Effector CD8-positive, alpha-beta T cell (primary cell): ENCODE measurements at places on chromosomes 7 and 10.

DNA sequence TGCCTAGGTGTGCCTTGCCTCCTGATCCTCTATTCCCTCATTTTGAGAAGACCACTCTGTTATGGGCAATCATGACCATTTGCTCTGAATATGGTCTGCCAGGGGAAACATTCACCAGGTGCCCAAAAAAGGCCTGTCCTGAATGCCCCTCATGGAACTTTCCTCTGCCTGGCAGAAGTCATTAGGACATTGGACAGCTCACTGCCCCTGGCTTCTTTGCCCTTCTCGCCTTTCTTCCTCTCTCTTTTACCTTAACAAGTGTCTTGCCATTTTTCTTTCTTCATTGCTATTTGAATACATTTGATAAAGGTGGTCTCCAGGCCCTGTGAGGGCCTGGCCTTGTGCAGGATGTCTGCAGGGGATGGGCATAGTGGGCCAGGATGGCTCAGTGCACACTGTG lies 20.3 kb downstream of the MBL2 start:
- no peak for DNase-seq

GRCh38 chr10:128051548-128051947 lies 74.7 kb downstream of the MKI67 start:
- no peak for DNase-seq

GRCh38 chr7:54811041-54811845 lies 52.2 kb upstream of the SEC61G start:
- DNase-seq = no peak

DNA sequence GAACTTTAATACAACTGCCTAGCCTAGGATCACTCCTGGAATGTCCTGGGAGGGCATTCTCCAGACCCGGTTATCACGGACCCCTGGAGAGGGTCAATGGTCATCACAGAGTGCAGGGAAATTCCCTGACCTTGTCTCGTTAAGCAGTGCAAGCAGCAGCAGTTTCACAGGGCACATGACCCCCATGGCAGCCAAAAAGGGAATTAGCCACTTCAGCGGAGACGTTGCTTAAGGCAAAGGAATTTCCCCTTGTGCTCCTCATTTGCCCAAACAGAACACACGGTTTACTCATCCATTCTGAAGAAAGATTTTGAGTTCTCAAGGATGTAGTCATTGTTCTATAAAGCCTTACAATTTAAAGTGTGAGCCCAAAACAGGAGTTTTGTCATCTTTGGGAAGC lies 260.3 kb downstream of the SNX13 start:
- DNase-seq = no peak

DNA sequence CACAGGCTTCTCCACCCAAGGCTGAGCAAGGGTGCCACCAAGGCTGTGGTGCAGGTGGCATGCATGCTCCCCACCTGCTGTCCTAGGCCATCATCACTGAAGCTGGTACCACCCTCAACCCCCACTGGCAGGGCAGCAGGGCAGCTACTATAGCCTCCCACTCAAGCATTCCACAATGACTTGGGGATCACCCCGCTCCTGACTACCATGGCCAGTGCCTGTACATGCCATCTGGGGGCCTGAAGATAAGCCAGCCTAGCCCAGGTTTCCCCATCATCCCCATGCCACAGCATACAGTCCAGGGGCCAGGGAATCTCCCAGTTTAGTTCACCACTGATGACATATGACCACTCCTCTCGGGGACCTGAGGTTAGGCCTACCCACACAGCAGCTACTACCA lies 510.9 kb upstream of the LRRTM3 start:
- no peak for DNase-seq

DNA sequence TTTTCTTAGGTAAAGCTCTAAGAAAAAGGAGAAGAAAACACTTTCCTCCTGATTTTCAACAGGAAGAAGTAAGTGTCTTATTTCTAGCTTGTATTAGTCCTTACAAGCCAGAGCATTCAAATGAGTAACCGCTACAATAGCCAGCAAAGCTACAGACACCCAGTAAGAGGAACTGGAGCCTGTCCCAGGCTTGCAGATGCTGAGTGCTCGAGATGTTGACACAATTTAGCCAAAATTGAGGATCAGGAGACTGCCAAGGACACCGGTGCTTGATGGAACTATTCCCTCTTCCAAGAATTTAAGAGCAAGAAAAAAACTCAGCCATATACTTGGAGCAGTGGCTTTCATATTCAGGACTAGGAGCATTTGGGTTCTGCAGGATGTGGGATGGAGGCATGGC lies 149.3 kb upstream of the DPP6 start:
- DNase-seq = no peak

GRCh38 chr10:33265621-33266020 lies 68.8 kb downstream of the NRP1 start:
- no peak for DNase-seq

DNA sequence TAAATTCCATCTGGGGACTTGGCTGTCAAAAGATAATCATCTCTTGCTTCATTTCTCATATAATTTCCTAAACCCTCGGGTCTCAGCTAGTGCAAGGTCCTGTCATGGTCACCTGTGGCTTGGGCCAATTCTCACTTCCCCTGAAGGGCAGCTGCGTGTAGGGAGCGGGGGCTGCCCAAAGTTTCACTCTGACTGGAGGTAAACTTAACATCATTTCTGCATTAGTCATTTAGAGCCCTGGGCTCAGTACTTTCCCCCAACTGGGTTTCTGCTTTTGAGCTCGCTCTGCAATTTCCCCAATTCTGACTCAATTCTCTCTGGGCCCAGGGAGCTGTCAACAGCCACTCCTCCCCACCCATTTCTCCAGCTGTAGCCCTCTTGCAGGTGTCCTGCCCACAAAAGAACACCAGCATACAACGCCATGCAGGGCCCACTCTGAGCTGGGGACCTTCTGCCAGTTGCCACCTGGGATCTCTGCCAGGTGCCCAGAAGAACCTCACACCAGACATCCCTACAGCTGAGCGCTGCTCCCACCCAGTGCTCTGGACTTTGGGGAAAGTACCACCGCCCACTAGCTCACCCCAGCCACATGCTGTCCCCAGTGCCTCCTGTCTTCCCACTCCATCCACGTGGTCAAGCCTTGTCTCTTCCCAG lies 37.9 kb downstream of the VOPP1 start:
- DNase-seq = no peak

DNA sequence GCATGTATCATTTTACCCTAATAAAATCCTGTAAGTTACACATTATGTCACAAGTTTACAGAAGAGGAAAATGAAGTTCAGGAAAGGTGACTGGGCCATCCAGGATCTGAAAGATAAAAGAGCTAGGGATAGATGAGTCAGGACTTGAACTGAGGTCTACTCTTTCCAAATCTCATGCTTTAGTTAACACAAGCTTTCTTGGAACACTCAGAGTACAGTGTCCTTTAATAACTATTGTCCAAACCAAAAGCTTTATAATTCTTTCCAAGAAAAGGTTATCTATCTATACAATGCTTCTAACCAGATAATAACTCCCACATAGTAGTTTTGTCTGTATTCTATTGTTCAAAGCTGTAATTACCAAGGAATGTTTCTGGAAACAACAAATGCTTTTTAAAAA lies 164.6 kb downstream of the LRRN3 start:
- DNase-seq = no peak

DNA sequence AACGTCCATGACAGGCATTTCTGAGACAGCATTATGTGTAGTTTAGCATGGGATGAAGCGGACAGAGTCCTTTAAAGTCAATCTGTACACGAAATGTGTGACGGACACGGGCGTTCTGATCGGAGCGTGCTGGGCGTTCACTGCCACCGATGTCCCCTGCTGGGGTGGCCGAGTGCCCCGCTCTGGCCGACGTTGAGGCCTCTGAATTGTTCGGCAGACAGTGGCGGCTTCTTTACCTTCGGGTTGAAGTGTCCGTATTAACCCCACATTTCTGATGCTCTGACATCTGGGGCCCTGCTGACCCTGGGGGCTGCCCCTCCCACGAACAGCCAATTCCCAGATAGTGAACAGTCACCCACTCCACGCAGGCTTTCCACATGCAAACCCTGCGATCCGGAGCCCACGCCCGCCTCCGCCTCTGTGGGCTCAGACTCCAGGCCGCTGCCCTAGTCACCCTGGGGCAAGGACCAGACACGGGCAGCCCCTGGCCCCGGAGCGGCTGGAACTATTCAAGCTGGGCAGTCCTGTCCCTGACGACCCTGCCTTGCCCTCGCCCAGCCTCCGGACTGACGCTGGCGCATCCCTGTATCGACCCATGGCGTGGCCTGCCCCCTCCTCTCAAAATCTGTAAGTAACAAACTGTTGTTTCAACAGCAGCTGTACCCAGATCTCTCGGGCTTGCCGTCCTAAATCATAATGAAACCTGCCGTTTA lies 445.7 kb downstream of the PTPRN2 start:
- DNase-seq = no peak

DNA sequence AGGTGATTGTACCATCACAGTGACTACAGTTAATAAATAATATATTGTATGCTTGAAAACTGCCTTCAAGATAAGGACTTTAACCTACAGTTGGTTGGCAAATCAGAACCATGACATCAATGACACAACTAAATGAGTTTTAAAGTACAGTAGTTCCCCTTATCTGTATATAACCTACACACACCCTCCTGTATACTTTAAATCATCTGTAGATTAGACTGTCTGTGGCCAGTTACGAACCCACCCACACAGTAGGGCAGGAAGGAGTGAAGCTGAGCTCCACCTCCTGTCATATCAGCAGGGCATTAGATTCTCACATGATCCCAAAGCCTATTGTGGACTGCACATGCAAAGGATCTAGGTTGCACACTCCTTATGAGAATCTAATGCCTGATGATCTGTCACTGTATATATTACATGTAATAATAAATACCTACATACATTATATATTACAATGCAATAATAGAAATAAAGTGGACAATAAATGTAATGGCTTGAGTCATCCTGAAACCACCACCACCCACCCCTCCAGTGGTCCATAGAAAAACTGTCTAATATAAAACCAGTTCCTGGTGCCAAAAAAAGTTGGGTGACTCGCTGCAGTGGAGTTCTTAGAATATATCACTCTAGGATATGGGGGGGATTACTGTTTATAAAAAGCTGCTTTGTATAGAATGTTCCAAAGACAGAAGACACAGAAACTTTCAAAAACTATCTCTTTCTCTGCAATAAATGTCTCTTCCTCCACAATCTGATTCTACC lies 5.6 kb downstream of the TPK1 start:
- DNase-seq = no peak

DNA sequence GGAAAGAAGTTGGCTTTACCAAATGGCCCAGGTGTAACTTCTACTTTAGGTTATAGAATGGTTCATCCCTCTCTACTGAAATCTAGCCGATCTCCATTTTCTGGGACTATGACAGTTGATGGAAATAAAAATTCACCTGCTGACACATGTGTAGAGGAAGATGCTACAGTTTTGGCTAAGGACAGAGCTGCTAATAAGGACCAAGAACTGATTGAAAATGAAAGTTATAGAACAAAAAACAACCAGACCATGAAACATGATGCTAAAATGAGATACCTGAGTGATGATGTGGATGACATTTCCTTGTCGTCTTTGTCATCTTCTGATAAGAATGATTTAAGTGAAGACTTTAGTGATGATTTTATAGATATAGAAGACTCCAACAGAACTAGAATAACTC lies 43.6 kb downstream of the CCSER2 start:
- DNase-seq = no peak

DNA sequence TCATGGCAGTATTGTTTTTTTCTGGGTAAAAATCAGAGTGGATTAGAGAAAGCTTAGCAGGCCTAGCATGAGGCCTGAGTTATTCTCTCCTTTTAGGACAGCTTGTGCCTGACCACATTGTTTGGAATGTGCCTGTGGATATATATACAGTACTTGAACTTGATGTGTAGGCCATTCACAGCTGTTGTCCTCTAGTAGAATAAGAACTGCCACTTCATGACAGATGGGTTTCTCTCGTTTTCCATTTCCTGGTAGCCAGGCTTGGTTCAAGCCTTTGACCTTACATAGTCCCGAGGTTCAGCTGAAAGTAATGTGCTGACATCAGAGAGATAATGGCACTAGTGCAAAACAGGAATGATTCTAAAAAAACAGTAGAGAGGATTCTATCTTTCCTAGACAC lies 473.9 kb downstream of the AUTS2 start:
- DNase-seq = no peak

- no peak for DNase-seq
These were observed 6.1 kb downstream of the ENTPD1 start for GRCh38 chr10:95761939-95762492.
